Testis (tissue), 5 donors: ENCODE measurements at places on chromosomes 1 and 21. TPM values are rescaled to one million over a fixed set of nuclear protein-coding genes. Genes with fewer than 3 reads are reported as not detected.
A peak's percentile ranks its signal among the peaks of the same experiment; 100 is the strongest.

- no peaks in the 10 kb centered on the region for H3K27me3 ChIP-seq
- peaks cover 32% of the 10 kb centered on the region for H3K4me1 ChIP-seq
- H3K36me3 ChIP-seq: no peaks in the 10 kb centered on the region
- DNase-seq: no peak
- peak overlapping the region; percentile 98 for H3K27ac ChIP-seq
These were observed 169 bp downstream of the UBAP2L start for GRCh38 chr1:154220970-154221277.

DNA sequence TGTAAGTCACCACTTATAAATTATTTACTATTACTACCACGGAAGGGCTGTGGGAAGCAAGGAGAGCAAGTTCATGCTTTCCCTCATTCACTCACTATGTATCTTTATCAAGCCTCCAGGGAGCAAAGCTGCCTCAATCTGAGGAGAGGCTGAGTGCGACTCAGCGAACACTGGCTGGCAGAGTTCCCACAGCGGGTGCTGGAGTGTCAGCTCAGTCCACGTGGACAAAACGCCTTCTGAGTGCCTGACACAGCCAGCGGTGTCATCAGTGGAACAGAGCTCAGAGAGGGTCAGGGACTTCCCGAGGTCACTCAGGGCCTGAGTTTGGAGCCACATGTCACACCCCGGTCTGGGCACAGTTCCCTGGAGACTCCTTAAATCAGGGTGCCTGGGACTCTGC is 16.9 kb downstream of the MATN1 start:
- H3K27ac ChIP-seq: no peak overlapping the region
- H3K27me3 ChIP-seq: no peaks in the 10 kb centered on the region
- DNase-seq: peak; percentile 88
- H3K4me3 ChIP-seq: no peak overlapping the region
- H3K36me3 ChIP-seq: no peaks in the 10 kb centered on the region

DNA sequence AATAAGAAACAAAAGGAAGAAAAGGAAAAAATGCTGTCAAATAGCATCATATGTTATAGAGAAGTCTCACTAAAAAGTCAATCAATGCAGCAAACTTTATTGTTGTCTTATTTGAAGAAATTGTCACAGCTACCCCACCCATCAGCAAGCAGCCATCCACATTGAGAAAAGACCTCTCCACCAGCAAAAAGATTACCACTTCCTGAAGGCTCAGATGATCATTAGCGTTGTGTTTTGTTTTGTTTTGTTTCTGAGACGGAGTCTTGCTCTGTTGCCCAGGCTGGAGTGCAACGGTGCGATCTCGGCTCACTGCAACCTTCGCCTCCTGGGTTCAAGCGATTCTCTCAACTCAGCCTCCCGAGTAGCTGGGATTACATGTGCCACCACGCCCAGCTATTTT is 29.0 kb downstream of the ATP2B4 start:
- no peak overlapping the region for H3K4me3 ChIP-seq
- H3K27me3 ChIP-seq: no peaks in the 10 kb centered on the region
- no peak overlapping the region for H3K27ac ChIP-seq
- no peak for DNase-seq

DNA sequence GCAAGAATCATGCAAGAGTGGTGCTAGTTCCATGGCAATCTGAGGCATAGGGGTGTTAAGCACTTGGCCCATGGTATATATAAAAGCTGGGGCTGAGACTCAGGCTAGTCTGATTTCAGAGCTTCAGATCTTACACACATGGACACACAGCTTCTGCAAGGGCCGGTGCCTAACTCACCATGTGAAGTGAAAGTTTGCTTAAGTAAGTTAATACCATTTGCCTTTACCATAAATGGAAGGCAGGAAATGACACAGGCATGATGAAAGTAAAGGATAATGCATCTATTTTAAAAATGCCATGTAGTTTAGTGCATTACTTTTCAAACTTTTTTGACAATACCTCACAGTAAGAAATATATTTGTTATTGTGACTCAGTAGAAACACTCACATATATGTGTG is 122.6 kb downstream of the KCNJ6 start:
- H3K4me1 ChIP-seq: no peaks in the 10 kb centered on the region
- H3K4me3 ChIP-seq: no peak overlapping the region
- no peak for DNase-seq
- no peaks in the 10 kb centered on the region for H3K36me3 ChIP-seq
- no peak overlapping the region for H3K27ac ChIP-seq
- H3K27me3 ChIP-seq: no peaks in the 10 kb centered on the region

GRCh38 chr1:83583351-83584014 is 415.4 kb downstream of the TTLL7 start:
- H3K4me1 ChIP-seq: no peaks in the 10 kb centered on the region
- no peaks in the 10 kb centered on the region for H3K27me3 ChIP-seq
- H3K36me3 ChIP-seq: no peaks in the 10 kb centered on the region
- no peak overlapping the region for H3K4me3 ChIP-seq

KCNH1 gene
- total RNA-seq: 1.5 TPM

- H3K4me3 ChIP-seq: no peak overlapping the region
- H3K4me1 ChIP-seq: no peaks in the 10 kb centered on the region
- H3K36me3 ChIP-seq: no peaks in the 10 kb centered on the region
- DNase-seq: no peak
- no peak overlapping the region for H3K27ac ChIP-seq
These were observed 9.1 kb upstream of the RUNX3 start for GRCh38 chr1:24939040-24939674.

DNA sequence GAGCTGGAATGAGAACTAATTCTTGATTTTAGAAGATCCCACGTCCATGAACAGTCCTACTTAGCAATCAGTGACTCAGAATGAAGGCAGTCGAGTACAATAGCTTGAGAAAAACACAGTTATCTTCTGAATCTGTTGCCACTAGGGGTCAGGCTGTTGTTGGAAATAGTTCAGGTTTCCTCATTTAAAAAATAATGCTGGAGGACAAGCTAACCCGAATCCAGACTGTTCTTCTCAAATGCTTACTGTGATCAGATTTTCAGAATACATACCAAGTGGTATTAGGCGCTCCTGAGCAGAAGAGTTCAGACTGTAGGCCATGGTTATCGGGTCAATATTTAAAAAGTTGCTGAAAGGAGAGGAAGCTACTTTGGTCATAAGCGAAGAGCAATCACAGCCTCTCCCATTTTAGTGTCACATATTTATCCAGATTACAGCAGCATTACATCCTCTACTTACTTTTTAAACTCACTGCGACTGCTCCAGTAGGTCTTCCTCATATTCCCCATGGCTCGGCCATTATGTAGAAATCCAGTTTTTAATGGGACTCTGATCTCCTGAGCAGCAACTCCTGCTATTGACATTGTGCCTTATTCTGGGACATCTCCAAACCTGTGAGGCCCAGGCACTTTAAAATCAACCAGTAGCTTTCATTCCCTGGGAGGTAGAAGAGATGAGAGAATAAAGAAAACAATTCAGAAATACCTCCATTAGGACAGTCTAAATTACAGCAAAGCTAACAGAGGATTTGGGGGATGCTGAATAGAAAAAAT is 10.9 kb downstream of the ERRFI1 start:
- H3K27ac ChIP-seq: peak overlapping the region; percentile 55
- DNase-seq: peak; percentile 52
- H3K4me3 ChIP-seq: no peak overlapping the region
- H3K27me3 ChIP-seq: no peaks in the 10 kb centered on the region

DNA sequence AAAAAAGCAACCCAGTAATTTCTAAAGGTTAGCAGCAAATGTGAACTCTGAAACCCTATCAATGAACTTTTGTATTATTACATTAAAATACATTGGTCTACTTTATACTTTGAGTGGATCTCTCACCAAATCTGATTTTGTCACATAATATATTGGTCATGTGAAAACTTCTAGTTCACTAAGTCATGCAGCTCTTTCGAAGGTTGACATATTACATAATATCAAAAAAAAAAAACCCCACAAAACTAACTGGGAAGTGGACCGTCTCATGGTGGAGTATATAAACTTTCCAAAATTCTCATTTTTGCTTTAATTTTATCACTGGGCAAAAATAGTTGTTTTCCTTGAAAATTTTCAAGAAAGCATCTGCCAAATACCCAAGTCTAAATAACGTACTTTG is 50.4 kb downstream of the GATAD2B start:
- no peaks in the 10 kb centered on the region for H3K4me1 ChIP-seq
- no peaks in the 10 kb centered on the region for H3K27me3 ChIP-seq
- no peak for DNase-seq

KIRREL1 gene
- 31.9 TPM for total RNA-seq

DNA sequence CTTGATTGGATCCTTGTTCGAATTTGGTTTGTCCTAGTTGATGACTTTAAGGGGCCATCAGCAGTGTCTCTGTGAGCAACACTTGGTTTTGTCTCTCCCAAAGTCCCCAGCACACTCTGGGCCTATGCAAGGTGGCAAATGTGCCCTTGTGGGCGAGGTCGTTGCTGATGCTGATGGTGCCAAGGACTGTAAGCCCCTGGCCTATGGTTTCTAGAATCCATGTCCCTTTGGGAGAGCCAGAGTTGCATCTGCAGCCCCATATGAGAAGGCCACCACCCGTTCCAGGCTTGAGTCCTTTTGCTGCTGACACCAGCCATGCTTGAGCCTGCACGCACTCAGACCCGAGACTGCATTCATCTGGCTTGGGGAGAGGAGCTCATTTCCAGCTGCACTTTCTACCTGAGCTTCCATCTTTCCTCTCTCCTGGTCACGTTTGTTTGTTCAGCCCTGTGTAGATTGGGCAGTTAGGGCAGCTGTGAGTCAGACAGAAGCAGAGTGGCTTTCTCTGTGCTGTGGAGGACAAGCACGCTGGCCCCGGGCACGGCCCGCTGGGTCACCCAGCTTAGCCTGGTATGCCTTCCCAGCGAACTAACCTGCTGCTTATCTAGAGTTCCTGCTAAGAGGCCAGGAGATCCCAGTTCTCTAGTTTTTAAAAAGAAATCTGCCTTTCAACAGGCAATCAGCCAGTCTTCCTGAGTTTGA is 52.1 kb upstream of the CSF3R start:
- H3K4me3 ChIP-seq: no peak overlapping the region
- no peak overlapping the region for H3K27ac ChIP-seq
- DNase-seq: no peak

GRCh38 chr1:32918179-32918578 is 17.0 kb upstream of the TMEM54 start:
- no peaks in the 10 kb centered on the region for H3K27me3 ChIP-seq
- peaks cover 5% of the 10 kb centered on the region for H3K4me1 ChIP-seq
- no peak overlapping the region for H3K4me3 ChIP-seq
- H3K36me3 ChIP-seq: no peaks in the 10 kb centered on the region
- no peak for DNase-seq

RPE65 gene
- total RNA-seq: 0.16 TPM

- no peaks in the 10 kb centered on the region for H3K4me1 ChIP-seq
- no peak overlapping the region for H3K27ac ChIP-seq
- no peak for DNase-seq
These were observed 37.9 kb downstream of the LHX4 start for GRCh38 chr1:180267761-180268555.

UAP1 gene
- total RNA-seq: 110 TPM

- H3K27me3 ChIP-seq: no peaks in the 10 kb centered on the region
- no peaks in the 10 kb centered on the region for H3K36me3 ChIP-seq
- peak overlapping the region; percentile 31 for H3K27ac ChIP-seq
- H3K4me3 ChIP-seq: no peak overlapping the region
These were observed 7.9 kb downstream of the MEF2D start for GRCh38 chr1:156492591-156493080.

DNA sequence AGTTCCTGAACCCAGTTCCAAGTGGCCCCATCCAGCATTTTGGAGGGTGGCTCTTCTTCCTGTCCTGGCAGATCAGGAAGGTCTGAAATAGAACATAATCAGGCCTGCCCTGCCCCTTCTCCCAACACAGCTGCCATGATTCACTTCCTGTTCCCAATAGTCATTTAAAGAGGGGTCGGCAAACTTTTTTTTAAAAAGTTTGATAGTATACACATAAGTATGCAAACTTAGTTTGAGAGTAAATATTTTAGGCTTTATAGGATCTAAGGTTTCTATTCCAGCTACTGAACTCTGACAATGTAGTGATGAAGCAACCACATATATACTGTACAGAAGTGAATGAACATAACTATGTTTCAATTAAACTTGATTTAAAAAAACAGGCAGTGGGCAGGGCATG is 66.4 kb downstream of the LUZP1 start:
- no peak overlapping the region for H3K4me3 ChIP-seq
- peaks cover 20% of the 10 kb centered on the region for H3K4me1 ChIP-seq
- no peaks in the 10 kb centered on the region for H3K27me3 ChIP-seq
- no peak overlapping the region for H3K27ac ChIP-seq
- DNase-seq: no peak

UMODL1 gene
- 7.8 TPM for total RNA-seq

IL12RB2 gene
- 2.1 TPM for total RNA-seq
